Mesothelial cell of epicardium (in vitro differentiated cells): ENCODE measurements at places on chromosomes 1 and 21.

- DNase-seq, result no peak
These were observed 5.3 kb downstream of the TCHH start for GRCh38 chr1:152109998-152110294.

- no peak for DNase-seq
These were observed 45.7 kb downstream of the ABCD3 start for GRCh38 chr1:94463765-94464330.

- no peak for DNase-seq
These were observed 240.4 kb downstream of the NFIA start for GRCh38 chr1:61322769-61323168.

- no peak for DNase-seq
These were observed 304.3 kb downstream of the LTN1 start for GRCh38 chr21:28688381-28688780.

DNA sequence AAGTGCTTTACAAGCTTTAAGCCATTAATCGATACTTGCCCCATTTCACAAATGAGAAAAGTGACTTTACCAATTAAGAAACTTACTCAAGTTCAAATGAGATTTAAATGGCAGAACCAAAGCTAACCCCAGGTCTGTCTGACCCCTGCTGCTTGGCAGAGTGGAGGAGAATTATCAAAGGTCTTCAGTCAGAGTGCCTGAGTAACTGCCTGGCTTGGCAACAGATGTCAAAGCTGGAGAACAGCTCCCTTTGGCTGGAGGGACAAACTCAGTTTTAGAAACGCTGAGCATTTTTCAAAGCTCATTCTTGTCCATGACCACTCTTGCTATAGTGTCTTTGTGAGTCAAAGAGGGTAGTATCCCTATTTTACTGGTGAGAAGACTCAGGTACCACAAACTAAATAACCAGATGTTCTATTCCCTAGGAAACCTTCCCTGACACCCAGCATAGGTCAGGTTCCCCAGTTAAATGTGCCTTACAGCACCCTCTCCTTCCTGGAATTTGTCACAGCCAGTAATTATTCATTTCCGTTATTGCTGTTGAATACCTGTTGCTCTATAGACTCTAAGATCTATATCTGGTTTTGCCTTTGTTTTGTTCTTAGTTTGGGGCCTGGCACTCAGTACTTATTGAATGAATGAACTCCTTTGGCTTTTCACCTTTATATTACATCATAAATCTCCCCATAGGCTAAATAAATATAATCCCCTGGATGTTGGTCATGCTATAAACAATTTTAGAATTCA, 5.0 kb upstream of the BCAR3 start:
- DNase-seq, result no peak

GRCh38 chr1:20474333-20474975, 11.6 kb downstream of the CAMK2N1 start:
- DNase-seq, result no peak

- DNase-seq, result no peak
These were observed 30.8 kb downstream of the CAPZB start for GRCh38 chr1:19454265-19455146.

GRCh38 chr1:162719678-162720077, 70.8 kb upstream of the HSD17B7 start:
- DNase-seq, result no peak

GRCh38 chr1:114986286-114986685, 43.3 kb upstream of the TSHB start:
- DNase-seq, result no peak
